ENCODE measurements at places on chromosomes 11 and 22.
A peak's percentile ranks its signal among the peaks of the same experiment; 100 is the strongest.

DNA sequence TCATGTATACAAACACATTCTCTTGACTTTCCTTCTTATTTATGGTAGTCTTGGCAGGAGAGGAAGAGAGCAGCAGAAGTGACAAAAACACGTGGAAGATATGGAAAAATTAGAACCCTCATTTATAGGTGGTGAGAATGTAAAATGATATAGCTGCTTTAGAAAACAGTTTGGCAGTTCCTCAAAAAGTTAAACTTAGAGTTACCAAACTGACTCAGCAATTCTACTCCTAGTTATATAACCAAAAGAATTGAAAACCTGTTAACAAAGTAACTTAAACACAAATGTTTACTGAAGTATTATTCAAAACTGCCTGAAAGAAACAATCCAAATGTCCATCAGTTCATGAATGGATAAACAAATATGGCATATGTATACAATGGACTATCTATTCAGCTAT lies 16.8 kb downstream of the NUCB2 start:
- DNase-seq = no peak

DNA sequence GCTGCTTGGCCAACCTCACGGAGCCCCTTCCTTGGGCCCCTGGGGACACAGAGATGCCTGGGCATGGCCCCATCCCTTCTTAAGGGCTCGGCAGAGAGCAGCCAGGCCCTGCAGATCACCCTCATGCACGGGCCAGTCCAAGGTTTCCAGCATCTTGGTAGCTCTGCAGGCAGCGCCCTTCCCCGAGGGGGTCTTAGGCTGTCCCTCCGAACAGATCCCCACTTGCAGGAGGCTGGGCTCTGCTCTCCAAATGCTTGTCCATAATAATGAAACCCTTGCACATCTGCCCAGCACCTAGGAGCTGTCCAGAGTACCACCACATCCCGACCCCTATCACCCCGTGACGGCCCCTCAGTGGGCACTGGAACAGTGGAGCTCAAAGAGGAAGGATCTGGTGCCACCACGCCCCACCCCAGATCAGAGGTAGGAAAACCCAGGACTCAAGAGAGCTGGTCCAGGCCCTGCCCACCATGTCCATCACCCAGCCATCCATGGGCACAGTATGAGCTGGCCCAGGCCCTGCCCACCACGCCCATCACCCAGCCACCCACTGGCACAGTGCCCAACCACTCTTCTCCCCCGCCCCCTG lies 92.5 kb upstream of the PRR5 start:
- DNase-seq = no peak

- no peak for DNase-seq
These were observed 115.6 kb upstream of the ZBED5 start for GRCh38 chr11:10973416-10973815.

DNA sequence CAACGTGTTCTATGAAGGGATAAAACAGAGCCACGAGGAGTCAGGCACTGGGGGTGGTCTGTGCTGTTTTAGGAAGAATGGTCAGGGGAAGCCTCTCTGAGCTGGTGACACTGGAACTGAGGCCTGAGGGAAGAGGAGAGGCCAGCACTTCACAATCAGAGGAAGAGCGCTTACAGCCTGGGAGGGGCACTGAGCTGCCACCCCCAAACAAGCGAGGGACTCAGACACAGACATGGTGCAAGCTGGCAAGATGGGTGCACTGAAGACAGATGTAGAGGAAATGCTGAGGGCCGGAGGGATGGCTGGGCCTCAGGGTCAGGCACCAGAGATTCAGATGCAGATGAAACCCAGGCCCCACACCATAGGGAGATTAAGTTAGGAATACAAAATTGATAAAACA lies 40.0 kb upstream of the TP53I11 start:
- no peak for DNase-seq

DNA sequence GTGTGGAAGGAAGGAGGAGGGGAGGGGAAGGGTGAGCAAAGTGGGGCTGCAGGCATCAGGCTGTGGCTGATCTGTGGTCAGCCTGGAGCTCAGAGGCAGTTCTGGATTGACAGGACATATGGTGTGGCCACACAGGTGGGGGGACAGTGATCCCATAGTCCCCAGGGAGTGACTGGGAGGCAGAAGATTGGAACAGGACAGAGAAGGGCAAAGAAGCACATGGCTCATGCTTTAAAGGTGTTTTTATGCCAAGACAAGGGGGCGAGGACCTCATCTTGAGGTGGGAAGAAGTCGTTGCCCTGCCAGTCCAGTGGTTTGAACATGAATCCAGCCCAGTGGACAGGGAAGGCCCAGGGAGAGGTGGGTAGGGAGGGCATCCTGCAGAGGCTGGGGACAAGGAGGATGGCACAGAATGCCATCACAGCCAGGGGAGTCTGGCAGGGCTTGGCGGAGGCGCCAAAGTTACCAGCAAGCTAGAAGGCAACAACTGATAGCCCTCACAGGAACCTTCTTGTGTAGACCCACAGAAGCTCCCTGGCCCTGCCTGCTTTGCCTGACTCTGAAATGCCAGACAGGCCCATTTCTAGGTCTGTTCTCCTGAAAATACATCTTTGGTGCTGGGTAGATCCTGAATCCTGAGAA lies 3.1 kb downstream of the BET1L start:
- no peak for DNase-seq

- DNase-seq = no peak
These were observed 180.0 kb downstream of the WNT11 start for GRCh38 chr11:76026281-76026680.

DNA sequence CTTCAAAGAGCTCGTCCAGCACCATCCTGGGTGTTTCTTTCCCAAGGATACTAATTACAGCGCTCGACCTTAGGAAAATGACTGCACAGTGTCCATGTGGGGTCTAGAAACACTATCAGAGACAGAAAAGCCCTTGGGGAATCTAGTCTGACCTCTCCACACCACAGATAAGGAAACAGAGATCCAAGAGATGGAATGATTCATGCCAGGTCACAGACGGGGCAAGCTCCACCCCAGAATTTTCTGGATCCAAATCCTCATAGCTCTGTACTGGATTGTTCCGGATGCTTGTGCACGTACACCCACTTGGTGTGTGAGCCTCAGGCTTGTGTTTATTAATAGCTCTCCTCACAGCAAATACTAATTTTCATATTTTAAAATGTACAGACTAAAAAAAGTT lies 11.3 kb downstream of the ABTB2 start:
- DNase-seq = no peak

GRCh38 chr11:119983816-119984215 lies 154.1 kb downstream of the TRIM29 start:
- no peak for DNase-seq

- DNase-seq = no peak
These were observed 10.3 kb upstream of the TSSC4 start for GRCh38 chr11:2390091-2390724.

DNA sequence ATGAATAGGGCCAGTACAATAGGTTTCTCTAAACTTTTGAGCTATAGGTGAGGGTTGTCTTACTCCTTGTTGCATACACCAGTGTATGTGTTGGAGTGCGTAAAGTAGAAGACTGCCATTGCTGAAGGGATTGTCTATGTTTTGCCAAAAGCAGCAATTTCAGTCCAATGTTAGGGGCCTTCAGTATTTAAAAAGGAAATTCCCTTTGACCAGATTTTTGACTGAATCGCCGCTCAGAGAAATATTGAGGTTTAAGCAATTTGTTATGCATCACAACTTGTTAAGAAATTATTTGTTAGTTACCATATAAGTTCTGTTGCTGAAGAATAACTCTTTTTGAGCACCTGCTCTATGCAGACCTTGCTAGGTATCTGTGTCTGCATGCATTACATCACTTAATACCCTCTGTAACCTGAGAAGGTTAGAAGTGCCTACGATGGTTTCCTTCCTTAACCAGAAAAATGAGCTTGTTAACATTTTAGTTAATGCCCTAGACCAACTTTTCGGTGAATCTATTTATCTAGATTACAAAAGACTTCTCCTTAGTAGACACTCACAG lies 33.9 kb downstream of the MMP20 start:
- DNase-seq = no peak

GRCh38 chr11:123061403-123062157 lies at the start of gene HSPA8:
Gene HSPA8, minus strand, starts transcription at chr11:123062136. Its CDS starts 812 bp downstream, at chr11:123061324.
- peak; percentile 56 for DNase-seq

GRCh38 chr22:23842599-23842998 lies 3.8 kb upstream of the DERL3 start:
- no peak for DNase-seq

DNA sequence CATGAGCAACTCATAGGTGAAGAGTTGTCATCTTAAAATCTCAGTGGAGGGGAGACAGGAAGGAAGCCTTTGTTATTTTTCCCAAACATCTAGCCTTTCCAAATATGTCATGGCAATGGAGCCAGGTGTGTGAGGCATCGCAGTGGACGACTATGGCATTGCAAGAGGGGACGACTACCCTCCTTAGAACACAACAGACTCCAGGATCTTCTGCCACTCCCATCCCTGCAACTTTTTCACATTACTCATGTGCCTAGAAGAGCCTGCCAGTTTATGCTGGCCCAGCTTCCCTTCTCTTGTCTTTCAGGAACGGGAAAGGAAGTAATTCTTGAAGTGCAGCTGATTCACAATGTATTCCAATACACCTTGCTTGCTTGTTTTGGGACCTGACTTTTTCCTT lies 1008.4 kb downstream of the OPCML start:
- no peak for DNase-seq

- DNase-seq = no peak
These were observed 16.0 kb downstream of the PLCB3 start for GRCh38 chr11:64267207-64267945.

DNA sequence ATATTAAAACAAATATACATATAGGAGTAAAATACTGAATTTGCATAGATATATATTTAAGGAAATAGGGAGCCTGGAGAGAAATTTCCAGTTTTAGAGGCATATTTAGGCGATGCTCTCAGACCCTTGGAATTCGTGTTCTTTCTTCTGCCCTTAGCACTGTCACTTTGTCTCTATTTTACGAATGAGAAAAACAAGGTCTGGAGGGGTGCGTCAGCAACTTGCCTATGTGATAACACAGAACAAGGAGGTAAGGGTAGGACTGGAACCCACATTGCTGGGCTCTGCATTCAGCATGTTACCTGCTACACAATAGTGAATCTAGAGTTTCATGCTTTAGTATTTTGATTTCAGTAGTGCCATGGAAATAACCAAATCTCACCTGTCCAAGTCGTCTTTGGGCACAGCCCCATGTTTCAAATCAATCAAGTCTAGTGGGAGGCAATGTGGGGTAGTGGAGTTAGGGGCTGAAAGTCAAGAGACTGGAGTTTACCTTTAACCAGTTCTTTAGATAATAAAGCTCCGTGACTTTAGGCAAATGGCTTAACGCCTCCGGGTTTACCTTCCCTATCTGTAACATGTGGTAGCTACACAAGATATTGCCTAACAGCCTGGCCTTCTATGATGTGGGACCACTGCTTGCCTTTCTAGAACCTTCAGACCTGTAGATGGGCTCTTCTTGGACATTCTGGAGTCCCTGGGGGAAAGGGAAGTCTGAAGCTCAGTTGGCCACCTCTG lies 44.8 kb upstream of the AMPD3 start:
- no peak for DNase-seq

- no peak for DNase-seq
These were observed 193.4 kb downstream of the ST3GAL4 start for GRCh38 chr11:126548581-126549550.

DNA sequence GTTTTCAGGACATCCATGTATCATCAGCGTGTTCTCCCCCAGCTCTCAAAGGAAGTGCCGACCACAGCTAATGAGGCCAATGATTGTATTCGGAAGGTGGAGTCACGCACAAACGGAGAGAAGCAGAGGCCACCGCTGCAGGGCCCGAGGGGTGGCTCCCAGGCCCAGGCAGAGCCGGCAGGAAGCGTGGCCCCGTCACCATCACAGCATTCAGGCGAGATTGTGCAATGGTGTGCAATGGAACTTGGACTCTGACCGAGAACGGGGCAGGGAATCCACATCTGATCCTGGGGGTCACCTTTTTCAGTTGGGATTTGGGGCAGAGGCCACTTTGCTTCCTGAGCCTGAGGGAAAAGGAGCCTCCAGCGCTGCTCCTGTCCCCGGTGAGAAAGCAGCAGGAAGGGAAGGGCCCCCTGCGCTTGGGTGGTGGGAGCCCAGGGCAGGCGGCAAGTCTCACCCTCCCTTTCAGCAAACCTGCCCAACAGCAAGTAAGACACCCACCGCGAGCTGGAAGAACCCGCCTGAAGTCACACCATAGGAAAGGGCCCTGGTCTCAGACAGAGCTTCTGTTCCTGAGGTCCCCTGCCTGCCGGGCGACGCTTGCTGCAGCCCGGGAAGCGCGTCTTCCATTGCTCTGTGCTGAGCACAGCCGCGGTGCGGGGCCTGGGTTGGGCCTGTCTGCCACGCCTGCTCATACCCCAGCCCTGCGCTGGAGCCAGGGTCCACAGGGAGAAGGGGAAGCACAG lies 1430.7 kb downstream of the BRD1 start:
- DNase-seq = no peak

- no peak for DNase-seq
These were observed 2.8 kb upstream of the KDELR3 start for GRCh38 chr22:38464992-38465672.

- DNase-seq = no peak
These were observed 709 bp upstream of the KCNE3 start for GRCh38 chr11:74468058-74468457.

- no peak for DNase-seq
These were observed at the start of gene UCP3 for GRCh38 chr11:74008373-74009229. Gene UCP3, minus strand, starts transcription at chr11:74009085. Its CDS starts 2,043 bp downstream, at chr11:74007042.

DNA sequence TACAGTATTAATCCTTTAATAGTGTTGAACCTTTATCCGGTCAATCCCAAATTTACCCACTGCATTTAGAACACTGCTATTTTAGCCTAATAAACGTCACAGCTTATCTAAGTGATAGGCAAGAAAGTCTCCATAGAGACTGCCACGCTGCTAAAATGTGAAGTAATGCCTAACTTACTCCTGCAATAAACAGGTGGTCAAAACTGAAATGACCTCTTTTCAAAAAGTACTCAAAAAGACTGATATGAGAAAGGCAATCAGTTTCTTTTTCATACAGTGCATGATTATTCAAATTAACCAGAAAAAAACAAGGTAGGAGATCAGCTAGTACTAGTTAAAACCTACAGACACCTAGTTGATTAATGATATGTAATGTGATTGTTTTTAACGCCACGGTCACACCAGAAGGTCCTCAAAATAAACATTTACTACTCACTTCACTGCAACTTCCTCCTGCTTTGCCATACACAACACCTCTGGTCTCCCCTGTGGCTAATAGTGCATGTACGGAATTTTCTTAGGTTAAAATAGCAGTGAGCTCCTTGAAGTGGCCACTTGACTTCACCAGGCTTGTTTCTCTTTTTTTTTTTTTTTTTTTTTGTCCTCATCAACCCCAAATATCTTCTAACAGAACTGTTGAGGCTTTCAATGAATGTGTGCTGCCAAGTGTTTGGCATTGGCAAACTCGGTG lies 8.8 kb downstream of the ATP5MG start:
- DNase-seq = no peak

DNA sequence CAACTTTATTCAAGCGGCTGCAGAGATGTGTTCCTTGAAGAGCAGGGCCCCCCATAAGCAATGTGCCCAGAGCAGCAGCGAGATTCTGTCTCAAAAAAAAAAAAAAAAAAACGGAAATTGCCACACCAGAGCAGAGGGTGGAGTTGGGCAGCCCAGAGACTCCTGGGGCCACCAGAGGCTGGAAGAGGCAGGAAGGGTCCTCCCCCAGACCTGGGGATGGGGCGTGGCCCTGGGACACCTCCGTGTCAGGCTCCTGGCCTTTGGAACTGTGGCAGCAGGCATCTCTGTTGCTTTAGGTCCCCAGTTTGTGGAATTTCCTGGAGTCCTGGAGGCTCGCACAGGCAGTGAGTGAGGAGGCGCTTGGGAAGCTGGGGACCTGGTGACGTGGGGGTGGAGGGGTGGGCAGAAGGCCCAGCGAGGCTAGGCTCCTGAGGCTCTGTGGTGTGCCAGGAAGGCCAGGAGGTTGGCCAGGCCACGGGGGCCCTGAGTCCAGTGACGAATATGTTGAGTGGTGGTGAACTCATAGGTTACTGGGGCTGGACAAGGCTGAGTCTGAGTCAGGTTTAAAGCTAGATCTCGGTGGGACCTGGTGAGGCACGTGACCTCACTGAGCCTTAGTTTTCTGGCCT lies 735.6 kb downstream of the BRD1 start:
- DNase-seq = no peak
